ENCODE measurements at places on chromosomes 5 and 9. TPM values are rescaled to one million over a fixed set of nuclear protein-coding genes. Genes with fewer than 3 reads are reported as not detected.

The RFX3 gene
- 12.7 TPM for total RNA-seq

The PKD2L2 gene
- total RNA-seq, result not detected

The SH3RF2 gene
- total RNA-seq, result not detected

The LHX6 gene
- total RNA-seq, result not detected

The GRXCR2 gene
- not detected for total RNA-seq

The CCDC180 gene
- total RNA-seq, result 1.9 TPM

The PCDHB9 gene
- not detected for total RNA-seq

The NELFB gene
- 47.0 TPM for total RNA-seq

The CHMP5 gene
- total RNA-seq, result 151 TPM

The OSMR gene
- total RNA-seq, result 0.43 TPM

The ECSCR gene
- total RNA-seq, result 0.74 TPM

The TTC16 gene
- total RNA-seq, result 0.50 TPM

The SLC6A18 gene
- not detected for total RNA-seq

The ANKRD31 gene
- total RNA-seq, result 0.35 TPM

Data from activated naive CD4-positive, alpha-beta T cell treated with anti-CD3 and anti-CD28 coated beads for 36 hours (primary cell).